ENCODE measurements at places on chromosomes 2 and 18.

- peak; percentile 19 for DNase-seq
Observed at GRCh38 chr2:96913398-96914202, 43.7 kb upstream of the SEMA4C start.

DNA sequence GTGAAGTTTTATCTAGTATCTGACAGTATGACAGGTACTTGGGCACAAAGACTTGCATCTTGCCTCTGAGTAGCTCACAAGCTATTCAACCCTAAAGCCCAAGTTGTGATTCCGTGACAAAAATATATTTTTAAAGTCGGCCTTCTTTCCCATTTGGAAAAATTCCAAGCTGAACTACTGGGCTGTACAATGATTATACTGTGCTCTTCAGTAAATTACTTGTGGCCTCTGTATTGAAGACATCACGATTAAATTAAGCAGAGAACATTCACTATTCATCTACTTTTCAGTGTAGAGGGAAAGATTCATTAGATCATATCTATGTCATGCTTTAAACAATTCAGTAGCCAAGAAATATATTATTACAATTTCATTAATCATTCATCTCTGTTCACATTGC lies 282.2 kb downstream of the CDH2 start:
- DNase-seq: no peak

GRCh38 chr18:29251681-29252080 lies 1074.8 kb upstream of the CDH2 start:
- DNase-seq: no peak

DNA sequence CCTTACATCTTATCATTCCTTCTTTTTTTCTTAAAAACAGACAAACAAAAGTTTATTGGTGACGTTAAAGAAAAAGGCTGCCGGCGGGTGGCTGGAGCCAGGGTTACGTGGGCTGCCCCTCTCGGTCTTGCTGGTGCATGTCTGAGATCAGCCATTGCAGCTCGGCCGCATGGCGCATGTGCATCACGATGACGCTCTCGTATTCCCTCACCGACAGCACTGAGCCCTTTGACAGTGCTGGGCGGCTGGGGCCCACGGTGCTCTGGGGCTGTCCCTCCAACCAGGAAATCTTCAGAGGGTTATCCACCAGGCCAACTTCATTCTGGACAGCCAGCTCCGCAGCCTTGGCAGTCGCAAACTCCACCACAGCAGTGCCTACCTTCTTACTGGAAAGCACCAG lies 1081.8 kb upstream of the TMEFF2 start:
- no peak for DNase-seq

GRCh38 chr2:235055891-235056516 lies 104.2 kb downstream of the SH3BP4 start:
- DNase-seq: no peak

DNA sequence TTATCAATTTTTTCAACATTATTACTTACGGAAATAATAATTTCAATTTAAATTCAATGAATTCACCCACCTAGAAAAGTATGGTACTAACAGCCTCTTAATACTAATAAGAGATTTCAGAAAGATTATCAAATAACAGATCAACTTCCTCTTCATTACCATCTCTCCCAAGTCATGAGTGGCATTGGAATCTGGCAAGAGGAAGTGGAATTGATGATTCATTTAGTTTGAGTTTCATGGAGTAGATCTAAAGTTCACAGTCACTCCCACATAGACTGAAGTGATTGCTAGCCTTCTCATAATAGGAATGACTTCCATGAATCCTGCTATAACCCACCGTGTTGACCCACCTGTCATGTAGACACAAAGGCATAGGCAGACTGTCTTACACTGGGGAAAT lies 77.7 kb upstream of the WDR75 start:
- no peak for DNase-seq

DNA sequence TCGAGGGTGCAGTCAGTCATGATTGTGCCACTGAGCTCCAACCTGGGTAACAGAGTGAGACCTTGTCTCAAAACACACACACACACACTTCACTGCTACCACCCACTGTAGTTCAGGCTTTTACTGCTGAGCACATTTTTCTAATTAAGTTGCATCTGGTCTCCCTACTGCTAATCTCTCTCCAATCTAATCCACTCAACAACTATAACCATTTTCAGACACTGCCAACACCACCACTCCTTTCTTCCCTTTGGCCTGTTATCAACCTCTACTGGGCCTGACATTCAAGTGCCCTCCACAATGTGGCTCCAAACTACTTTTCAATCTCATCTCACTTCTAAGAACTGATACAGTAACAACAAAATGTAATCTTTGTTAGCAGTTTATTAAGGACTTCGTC lies 44.8 kb downstream of the RMP24 start:
- DNase-seq: no peak

GRCh38 chr18:11883153-11883552 lies 25.0 kb downstream of the MPPE1 start:
- DNase-seq: no peak

DNA sequence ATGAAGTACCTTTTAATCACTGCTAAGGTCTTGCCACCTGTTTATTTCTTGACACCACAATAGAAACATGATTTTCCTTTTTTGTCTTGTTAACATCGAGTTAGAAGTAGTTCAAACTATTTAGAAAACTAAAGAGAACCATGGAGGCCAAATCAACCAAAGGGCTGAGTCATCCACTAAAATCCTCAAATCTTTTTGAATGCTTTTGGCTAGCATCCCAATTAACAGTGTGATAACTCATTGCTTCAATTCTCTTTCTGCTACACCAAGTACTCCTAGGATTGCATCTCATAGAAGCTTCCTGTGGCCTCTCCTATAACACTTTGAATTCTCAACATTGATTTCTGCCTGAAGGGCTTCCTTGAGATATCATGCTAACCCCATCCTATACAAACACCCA lies 159.9 kb upstream of the MMADHC start:
- DNase-seq: no peak

DNA sequence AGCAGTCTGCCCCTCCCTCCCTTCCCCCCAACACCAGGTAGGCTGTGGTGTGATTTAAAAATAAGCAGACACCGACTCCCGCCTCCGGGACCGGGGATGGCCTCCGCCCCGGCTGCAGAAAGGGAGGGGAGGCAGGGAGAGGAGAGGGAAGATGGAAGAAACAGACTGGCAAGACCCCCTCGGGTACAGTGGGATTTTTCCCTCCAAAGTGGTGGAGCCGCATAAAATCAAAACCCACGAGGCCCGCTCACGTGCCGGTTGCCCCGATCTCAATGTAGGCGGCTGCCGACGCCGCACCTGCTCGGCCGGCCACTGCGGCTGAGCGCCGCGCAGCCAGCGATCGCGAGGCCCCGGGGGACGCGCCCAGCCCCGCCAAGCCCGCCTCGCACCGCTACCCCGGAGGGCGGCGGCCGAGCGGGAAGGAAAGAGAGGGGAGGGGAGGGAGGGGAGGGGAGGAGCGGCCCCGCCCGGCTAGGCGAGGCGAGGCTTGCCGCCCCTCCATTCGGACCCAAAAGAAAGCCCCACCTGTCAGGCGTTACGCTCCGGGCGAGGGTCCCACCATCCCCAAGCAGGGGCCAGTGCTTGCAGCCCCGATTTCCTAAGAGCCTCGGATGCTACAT lies 811 bp downstream of the ADD2 start:
- no peak for DNase-seq

Data from activated CD8-positive, alpha-beta memory T cell treated with anti-CD3 and anti-CD28 coated beads for 48 hours (primary cell).